Right renal pelvis (tissue), 4 donors: ENCODE measurements at places on chromosomes 1 and 21.

DNA sequence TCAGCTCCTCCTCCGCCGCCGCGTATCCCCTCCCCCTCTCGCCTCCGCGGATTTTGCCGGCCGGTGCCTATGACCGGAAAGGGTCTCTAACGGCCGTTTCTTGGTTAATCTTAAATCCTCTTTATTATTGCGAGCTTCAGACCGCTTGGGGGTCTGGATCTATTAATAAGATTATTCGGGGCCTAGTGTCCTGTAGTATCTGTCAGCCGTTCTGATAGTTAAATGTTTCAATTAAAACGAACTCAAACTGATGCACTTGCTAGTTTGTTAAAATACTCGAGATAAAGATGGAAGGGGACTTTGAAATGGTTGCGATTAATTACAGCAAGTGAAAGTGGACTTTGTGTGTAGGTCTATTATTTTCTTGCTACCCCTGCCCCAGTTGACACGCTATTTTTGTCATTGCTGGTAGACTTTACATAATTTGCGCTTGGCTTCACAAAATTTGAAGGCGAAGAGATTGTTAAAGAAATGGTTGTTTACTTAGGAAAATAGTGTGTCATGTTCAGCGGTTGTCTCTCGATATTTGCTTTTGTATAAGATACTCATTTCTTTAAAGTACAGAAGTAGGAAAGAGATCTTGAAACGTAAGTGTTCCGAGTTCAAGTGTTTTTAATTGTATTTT, 779 bp downstream of the SON start:
- no peak for DNase-seq

DNA sequence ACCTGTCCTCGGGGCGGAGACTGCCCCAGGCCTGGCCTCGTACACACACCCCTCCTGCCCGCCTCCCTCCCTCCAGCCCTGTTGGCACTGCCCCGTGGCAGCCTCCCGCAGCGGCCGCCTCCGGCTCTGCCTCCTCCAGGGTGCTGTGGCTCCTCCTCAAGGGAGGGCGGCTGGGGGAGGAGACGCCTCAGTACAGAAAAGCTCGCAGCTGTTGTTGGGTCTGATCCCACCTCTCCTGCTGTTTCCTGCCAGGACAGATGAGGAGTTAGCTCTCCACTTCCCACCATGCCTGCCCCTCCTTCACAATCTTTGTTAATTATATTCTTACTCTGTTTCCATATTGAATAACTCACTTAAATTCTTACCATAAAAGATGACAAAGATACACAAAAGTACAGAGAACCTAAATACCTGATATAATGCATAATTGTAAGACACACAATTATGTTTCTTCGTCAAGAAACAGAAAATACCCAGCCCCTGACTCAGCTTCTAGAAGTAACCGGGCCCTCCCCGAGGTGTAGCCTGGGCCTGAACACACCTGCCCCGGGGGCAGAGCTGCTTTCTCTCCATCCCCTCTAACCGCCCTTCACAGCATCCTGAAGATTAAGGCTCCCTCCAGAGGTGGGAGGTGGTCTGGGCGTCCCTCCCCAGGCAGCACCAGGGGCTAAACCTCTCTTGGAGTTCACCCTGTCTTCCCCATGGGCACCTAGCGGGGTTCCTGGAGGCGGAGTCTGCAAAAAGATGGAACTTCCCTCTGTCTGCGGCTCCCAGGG, 30.6 kb upstream of the COL6A1 start:
- no peak for DNase-seq

DNA sequence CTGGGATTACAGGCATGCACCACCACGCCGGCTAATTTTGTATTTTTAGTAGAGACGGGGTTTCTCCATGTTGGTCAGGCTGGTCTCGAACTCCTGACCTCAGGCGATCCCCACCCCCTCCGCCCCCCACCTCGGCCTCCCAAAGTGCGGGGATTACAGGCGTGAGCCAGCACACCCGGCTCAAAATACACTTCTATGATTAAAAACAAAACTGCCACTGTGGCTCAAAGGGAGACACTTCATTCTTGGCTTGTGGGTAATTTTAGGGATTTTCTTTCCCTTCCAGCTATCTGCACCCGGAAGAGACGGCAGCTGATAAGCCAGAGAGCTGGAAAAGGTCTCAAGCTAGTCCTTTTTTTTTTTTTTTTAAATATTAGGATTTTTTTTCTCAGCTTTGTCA, 24.5 kb downstream of the TMPRSS2 start:
- DNase-seq: no peak

GRCh38 chr1:48329905-48330304, 107.4 kb downstream of the SLC5A9 start:
- no peak for DNase-seq

- DNase-seq: no peak
Observed at GRCh38 chr1:155195201-155196102, 12.2 kb downstream of the THBS3 start.

- DNase-seq: no peak
Observed at GRCh38 chr1:192522673-192523072, 52.9 kb upstream of the RGS1 start.

DNA sequence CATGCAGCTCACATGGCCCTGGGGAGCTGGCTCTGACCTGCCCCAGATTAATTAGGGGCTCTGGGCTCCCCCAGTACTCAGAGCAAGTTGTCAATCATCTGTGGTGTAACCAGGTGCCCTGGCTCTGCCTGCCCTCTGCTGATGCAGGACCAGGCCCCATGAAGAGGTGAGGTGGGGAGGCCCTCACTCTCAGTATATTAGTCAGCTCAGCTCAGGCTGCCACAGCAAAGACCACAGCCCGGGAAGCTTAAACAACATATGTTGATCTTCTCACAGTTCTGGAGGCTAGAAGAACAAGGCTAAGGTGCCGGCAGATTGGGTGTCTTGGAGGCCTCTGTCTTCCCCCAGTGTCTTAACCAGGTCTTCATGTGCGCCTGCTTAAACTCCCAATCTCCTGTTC, 66.5 kb downstream of the FCRL5 start:
- no peak for DNase-seq

DNA sequence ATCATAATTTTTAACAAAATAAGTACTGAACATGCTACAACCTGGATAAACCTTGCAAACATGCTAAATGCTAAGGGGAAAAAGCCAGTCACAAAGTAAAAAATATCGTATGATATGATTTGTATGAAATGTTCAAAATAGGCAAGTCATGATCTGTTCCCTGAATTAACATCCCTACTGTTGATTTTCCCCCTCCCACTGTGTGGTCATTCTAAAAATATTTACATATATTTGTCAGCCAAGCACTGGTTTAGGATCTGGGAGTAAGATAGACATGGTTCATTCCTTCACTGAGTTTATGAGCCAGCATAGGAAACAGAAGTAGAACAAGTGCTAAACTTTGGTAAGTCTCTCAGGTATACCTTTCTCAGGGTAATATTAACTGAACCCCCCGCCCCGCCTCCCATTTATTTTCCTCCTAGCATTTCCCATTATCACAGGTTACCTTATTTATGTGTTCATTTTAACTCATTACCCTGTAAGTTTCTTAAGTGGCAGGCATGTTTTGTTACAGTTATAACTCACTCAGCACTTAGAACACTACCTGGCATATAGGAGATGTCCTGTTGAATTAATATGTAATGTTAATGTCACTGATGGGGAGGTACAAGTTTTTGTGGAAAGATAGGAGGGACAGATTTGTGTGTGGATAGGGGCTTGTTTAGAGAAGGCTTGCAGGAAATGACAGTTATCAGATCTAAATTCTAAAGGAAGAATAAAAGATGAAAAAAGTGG, 12.3 kb downstream of the UQCRH start:
- DNase-seq: no peak

DNA sequence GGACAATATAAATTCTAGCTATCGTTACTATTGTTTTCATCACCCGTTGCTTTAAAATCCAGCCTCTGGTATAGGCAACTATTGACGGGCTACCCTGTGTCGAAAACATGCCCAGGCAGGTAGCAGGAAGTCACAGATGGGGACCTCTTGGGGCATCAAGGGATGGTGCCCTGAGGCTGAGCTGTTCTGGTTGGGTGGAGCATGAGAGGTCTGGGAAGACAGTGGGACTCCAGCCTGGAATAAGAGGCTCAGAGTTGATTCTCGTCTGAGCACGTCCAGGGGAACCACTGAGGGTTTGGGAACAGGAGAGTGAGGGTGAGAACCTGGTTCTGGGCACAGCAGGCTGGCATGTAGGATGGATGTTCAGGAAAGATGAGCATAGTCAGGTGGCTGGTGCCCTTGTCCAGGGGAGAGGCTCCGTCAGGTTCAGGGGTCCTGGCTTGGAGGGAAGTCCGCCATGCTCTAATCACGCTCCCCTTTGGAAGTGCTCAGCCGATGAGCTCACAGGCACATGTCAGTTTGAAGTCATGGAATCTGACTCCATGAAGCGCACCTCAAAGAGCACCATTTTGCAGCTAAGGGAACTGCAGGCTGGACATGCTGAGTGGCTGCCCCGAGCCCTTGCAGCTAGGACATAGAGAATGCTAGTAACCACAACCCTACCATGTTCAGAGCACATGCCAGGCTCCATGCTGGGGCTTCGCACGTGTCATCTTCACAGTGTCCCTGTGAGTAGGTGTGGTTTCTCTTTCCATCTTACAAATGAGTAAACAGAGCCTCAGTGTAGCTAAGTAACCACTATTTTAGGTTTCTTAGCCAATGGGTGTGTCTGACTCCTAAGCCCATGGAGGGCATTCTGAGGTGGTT, 21.0 kb downstream of the PCSK9 start:
- no peak for DNase-seq

DNA sequence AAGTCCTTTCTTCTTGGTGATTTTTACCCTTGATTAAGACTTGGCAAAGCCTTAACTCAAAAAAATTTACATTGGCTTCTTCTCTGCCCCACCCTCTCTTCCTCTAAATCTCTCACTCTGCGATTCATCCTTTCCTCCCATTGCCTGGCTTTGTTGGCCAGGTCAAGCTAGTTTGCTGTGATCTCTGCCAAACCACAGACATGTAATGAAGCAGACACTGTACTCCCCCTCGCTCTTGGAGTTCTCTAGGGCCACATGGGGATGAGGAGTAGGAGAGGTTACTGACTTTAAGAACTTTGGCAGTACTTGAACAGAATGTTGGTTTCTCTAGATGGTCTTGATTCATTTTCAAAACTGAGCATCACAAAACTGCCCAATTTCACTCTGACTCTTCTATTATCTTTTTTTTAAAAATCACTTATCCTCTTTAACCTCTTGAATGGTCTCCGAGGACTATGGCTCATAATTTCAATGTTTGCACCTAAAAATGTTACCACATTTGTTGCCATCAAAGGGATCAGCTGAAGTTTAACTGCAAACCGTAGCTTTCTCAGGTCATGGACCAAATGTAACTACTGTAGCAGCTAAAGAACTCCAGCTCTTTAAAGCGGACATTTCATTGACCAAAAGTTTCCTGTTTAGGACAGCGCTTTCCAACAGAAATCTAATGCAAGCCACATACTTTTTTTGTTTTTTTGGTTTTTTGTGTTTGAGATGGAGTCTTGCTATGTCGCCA, 62.7 kb upstream of the IPO9 start:
- DNase-seq: no peak

- DNase-seq: no peak
Observed at GRCh38 chr1:211375146-211375818, 48.6 kb downstream of the TRAF5 start.

DNA sequence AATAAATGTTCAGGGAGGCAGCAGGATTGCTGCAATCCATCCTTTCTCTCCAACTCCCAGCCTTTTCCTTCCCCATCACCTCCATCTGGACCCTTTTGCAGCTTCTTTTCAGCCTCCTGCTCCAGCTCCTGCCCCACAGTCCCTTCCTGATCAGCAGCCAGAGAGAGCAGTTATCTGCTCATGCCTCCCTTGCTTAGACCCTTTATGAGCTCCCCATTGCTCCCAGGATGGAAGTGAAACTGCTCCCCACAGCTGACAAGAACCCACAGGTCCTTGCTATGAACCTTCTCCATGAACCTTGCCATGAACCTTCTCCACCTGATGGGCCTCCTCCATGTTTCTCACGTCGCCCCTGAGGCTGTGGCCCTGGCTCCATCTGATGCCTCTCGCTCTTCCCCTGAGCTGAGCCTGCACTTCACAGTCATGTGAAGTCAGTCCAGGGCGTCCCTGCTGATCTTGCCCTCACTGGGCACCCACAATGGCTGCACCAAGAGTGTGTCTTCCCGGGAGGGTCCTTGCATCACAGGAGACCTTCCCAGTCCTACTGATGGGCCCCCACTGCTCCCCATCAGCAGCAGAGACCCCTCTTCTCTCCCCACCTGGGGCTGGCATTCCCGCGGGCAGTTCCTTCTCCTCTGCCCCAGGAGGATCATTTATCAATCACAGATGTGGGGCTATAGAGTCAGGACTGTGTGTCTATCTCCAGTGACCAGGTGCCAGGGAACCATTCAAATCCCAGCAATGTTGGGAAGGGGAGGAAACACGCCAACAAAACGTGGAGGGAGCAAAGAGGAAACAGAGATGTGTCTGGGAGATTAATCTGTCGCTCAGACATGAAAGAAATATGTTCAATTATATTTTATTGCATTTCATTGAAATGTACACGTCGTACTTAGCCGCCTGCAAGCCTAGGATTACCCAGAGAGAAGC, 73.1 kb downstream of the MATN1 start:
- DNase-seq: no peak

DNA sequence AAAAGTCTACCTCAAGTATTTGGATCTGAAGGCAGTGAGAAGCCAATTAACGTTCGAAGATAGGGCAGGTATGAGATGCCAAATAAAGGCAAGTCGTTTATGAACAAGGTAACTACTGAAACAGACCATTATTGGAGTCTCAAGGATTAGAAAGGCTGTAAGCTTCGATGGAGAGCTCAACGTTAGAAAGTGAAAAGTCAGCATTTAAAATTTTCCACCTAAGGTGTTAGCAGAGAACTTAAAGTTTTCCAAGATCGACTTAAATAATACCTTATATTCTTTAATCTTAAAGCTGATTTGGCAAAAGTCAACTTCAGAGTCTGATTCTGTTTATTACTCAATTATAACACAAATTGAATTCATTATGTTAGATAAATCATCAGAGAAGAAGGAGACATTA, 28.1 kb downstream of the CLDN17 start:
- DNase-seq: no peak

DNA sequence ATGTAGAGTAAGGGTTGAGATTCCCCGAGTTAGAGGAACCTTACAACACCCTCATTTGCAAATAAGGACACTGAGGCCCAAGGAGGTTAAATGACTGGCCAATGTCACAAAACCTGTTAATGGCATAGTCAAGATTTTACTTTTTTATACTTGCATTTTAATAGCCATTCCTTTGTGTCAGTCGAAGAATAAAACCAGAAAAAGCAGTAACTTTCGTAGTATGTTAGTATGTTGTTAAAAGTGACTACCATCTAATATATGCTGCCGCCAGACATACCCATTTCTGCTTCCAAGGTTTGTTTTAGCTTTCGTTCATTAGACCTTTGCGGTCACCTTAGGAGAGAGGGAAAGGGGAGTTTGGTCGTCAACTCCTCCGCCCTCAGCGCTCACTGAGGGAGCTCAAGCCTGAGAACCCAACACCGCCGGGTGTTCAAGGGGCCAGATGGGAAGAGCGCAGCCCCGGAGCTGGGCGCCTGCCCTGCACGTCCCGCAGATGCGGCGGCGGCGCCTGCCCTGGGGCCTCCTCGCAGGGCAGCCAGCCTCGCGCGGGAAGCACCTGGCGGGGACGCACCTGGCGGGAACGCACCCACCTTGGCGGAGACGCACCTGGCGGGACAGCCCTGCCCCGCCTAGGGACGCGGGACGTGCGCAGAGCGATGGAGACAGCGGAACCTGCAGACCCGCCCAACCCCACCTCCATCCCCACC, 466 bp downstream of the VPS26C start:
- DNase-seq: no peak

- no peak for DNase-seq
Observed at GRCh38 chr1:182715531-182715930, 31.1 kb upstream of the RGS8 start.
